ENCODE measurements at places on chromosomes 4 and X.

- DNase-seq, result no peak
Observed at GRCh38 chrX:68927178-68927577, 98.4 kb downstream of the EFNB1 start.

DNA sequence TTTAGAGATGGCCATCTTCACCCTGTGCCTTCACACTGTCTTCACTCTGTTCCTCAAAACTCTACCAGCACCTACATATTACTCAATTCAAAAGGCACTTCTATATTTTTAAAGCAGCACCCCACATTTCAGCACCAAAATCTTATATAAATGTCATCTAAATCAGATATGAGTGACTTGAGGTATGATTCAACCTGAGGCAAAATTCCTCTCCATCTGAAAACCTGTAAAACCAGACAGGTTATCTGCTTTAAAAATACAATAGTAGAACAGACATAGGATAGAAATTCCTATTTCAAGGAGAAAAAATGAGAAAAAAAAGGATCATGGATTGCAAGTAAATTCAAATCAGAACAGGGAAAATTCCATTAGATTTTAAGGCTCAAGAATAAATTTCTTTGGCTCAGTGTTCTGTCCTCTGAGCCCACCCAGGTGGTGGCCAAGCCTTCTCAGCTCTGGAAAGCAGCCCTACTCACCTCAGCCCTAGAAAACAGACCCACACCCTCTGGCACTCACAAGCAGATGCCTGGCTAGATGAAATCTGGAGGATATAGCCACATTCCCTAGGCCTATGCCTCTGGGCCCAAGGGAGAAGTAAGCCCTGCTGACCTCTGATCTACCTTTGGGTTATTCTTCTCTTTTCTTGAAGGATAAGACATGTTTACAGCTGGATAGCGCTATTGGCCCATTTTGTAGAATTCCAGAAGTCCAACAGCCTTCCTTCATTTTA, 240.4 kb upstream of the ZCCHC13 start:
- DNase-seq, result no peak

GRCh38 chr4:165095291-165095690, 17.4 kb downstream of the TMEM192 start:
- DNase-seq, result no peak

DNA sequence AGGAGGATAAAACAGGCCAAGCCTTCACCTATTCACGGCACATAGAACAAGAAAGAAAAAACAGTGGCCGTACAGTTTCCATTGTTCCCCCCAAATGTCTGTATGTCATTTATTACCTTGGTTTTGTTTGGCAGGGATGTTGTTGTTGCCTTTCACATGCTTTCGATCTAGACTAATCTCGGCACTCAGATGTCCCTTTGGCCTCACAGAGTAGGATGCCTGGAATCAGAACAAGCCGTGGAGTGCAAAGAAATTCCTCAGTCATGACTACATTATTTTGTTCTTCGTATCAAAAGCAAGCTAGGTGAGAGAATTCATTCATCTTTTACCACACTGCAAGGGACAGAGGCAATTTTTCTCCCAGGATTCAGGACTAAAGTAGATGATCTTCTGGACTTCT, 106.9 kb downstream of the SMIM20 start:
- DNase-seq, result no peak

DNA sequence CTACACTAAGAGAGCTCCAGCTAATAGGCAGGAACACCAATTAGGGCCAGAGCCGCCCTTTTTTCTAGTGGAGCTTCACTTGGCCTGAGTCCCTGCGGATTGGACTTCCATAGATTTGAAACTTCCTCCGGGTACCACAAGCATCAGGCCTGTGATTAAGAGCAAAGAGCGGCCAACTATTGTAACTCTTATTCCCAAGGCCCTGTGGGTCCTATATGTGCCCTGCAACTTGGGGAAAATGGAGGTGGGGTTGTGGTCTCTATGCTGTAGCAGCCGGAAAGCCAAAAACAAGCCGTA, at the start of gene NCBP2L:
Gene NCBP2L (plus strand): TSS at position 198 of the 297 bp plus-strand sequence. CDS start 16,488 bp downstream, outside the sequence.
- DNase-seq, result no peak

DNA sequence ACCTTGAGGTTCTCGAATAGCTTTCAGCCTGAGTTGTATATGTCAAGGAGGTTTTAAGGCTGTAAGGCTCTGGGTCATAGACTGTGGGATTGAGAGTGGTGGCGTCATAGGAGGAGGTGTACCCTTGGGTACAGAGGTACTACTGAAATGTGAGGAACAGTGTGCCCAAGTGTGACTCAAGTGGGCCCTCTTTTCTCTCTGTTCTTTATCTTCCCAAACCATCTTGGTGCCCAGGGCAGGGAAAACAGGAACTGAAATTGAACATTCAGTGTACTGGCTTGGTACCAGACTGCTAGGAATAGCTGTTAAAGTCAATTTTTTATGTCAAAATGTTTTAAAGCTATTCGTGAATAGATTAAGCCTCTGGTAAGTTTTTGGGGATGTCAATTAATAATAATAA, 136.2 kb upstream of the RPS6KA3 start:
- DNase-seq, result no peak

DNA sequence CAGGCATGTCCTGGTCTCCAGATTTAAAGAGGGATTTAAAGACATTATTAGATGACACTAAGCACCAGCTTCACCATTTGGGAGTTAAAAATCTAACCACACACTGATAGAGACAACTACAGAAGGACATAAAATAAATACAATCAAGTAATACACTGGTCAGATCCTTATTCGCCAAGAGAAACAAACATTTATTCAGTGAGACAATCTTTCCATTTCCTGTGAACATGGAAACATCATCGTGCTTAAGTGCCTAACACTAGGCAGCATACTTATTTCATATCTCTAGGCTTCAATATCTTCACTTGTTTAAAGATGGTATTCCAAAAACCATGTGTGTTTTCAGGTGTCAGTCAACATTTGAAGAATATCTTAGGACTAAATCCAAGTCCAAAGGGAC, 103.6 kb downstream of the AREG start:
- DNase-seq, result no peak

DNA sequence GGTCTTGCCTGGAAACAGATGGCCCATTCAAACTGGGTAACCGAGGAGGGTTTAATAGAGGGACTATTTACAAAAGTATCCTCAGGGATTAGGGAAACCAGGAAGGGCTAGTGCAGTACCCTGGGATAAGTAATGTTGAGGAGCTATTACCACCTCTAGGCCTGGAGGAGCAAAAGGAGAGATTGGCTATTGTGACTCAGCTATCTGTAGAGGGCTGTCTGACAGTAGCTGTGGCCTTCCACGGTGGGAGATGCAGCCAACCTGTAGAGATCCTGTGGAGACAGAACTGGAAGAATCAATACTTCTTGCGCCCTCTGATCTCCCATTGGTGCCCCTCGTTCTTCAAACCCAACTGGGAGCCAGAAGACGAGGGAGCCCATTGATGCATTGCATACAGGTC, 34.1 kb upstream of the RPS6KA3 start:
- DNase-seq, result no peak

GRCh38 chr4:144817081-144817480, 171.1 kb downstream of the HHIP start:
- DNase-seq, result no peak

GRCh38 chrX:68725756-68726365, 78.4 kb downstream of the STARD8 start:
- no peak for DNase-seq

DNA sequence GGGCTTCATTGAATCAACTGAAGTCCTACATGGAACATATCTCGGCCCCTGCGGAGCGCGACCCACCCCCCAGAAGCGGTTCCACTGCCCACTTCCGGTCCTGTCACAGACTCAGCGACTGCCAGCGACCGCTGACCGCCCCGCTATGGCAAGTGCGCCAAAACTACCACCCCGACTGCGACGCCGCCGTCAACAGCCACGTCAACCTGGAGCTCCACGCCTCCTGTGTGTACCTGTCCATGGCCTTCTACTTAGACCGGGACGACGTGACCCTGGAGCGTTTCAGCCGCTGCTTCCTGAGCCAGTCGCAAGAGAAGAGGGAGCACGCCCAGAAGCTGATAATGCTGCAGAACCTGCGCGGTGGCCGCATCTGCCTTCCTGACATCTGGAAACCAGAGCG, 14.8 kb upstream of the FAM47A start:
- DNase-seq, result no peak

- DNase-seq, result no peak
Observed at GRCh38 chrX:136189222-136189621, 41.9 kb downstream of the FHL1 start.

DNA sequence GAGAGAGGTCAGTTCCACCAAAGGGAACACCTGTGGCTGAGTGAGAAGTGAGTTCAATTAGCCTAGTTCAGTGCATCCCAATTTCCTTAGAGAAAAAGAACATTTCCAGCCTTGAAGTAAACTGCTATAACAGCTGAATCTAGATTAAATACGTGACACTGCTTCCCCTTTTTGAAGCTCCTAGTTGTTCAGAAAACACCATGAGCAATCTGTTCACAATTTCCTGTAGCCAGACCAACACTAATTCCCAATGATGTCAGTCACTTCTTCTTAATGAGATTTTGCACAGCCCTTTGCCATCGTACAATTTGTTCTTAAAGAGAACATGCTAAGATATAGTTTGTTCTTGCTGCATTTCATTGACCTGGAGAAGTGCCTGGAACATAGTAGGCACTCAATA, 144.6 kb upstream of the EDNRA start:
- DNase-seq, result no peak

DNA sequence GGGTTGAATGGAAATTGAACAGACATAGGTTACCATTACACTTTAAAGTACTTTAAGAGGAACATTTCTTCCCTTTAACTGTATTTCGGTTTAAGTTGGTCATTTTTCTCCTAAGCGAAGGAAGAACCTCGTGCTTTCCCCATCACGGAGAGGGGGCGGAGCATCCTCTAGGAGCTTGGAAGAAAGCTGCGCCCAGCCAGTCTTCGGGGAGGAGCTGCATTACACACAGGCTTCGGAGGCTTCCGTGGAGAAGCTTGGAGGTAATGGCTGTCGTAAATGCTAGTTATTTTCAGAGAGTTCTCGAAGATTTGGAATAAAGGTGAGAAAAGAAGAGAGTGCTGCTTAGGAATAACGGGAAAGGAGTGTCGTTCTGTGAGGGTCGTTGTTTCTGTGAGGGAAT, at the start of gene PWWP3B:
Gene PWWP3B (plus strand): TSS at position 199 of the 400 bp plus-strand sequence. CDS start 37,128 bp downstream, outside the sequence.
- DNase-seq, result no peak

DNA sequence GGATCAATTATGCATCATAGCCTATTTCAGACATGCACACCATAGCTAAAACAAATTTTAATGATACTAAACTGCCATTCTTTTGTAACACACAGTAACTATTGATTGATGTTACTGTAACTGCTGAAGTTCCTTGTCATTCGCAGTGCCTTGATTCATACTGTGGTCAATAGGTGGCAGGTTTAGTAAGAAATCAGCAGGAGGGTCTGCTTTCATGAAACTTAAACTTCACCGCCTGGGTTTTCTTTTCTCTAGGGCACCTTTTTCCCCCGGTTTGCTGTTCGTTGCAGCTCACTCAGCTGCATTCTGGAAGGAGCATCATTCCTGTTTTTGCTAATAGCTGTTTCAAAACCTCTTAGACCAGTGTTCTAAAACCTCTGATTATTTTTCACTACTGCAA, 88.1 kb downstream of the RPA4 start:
- no peak for DNase-seq

DNA sequence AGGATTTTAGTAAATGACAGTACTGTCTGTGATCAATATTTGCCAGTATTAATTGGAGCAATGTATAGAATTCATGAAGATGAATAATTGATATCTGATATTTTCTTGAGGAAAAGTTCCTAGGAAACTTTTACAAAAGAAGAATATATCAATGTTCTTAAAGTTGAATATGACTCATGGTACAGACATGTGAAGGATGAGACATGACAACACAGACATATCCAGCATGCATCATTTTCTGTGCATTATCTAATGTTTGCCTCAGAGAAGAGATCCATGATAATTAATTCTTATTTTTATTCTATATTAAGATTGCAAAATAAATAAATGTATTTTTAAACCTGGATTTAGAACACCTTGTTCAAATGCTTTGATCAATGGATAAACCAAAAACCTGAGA, 452.9 kb upstream of the EPHA5 start:
- DNase-seq, result no peak

DNA sequence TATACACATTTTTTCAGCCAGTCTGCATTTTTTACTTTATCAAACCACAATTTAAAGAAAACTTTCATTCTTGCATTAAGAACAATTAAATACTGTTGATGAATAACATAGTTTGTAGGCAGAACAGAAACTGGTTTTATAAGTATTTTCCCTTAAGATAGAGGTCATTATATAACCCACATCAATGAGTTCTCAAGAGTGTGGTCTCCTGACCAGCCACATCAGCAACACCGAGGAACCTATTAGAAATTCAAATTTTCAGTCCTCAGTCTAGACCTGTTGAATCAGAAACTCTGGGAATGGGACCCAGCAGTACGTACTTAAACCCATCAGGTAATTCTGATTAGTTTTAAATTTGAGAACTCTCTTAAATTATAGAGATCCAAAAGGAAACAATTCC, 299.6 kb upstream of the ARSJ start:
- DNase-seq, result no peak

DNA sequence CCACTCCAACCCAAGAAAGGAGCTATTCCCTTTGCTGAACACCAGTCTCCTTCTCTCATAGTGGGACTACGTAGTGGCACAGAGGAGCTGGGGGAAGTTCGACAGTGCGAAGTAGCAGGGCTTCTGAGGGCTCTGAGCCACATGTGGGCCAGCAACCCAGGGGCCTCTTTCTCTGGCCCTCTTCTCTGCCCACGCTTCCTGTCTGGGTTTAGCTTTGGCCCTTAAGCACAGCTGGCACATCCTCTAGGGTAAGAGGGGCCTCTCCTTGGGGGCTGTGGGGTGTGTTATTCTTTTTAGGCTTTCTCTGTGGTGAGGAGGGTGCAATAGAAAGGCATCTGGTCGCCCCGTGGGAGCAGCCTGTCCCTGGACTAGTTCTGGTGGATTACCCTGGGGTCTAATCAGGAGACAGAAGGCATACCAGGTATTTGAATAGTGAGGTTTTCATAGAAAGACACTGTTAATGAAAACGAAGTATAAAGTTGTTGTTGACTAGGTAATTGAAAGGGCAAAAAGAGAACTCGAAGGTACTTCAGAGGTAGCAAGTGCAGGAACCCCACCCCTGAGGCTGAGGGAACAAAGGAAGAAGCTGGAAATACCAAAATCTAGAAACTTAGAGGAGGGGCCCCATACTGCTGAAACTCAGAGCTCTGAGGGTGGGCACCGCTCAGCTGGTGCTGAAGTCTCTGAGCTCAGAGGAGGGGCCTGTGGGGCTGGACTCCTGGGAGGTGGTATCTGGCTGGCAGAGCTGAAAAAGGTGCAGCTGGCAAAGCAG, 151.9 kb upstream of the RPS6KA3 start:
- DNase-seq, result no peak

DNA sequence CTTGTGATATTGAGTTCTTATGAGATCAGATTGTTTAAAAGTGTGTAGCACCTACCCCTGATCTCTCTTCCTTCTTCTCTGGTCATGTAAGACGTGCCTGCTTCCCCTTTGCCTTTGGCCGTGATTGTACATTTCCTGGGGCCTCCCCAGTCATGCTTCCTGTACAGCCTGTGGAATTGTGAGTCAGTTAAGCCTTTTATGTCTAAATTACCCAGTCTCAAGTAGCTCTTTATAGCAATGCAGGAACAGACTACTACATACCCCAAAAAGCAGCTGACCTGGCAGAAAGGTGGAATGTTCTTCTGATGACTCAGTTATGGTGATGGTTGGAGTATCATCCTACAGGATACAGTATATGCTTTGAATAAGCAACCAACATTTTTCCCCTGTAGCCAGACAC, 11.4 kb upstream of the MCUB start:
- peak; percentile 39 for DNase-seq
